ENCODE measurements at places on chromosomes 3 and 15.

DNA sequence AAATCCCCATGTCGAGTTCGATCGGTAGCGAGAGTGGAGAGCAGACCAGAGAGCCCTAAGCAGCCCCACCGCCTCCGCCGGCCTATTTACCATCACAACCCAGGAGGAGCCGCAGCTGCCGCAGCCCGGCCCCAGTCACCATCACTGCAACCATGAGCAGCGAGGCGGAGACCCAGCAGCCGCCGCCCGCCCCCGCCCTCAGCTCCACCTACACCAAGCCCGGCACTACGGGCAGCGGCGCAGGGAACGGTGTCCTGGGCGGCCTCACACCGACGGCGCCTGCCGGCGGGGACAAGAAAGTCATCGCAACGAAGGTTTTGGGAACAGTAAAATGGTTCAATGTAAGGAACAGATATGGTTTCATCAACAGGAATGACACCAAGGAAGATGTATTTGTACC lies 89.5 kb upstream of the TPM1 start:
- DNase-seq: no peak

DNA sequence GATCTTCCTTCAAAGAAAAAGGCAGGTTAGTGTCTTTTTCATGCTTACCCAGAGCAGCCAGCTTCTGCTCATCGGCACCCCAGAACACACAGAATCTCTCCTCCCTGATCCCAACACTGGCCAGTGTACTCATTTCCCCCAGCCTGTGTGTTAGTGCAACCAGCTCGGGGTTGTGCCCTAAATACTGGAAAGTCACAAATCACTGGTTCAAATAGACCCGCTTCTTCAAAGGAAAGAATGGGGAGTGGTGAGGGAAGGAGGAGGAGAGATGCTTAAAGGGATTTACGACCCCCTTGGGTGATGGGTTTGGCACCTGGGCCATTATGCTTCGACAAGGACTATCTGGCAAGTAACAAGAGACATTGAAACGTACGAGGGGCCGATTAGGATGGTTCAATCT lies 114.0 kb downstream of the FOXB1 start:
- DNase-seq: no peak

- no peak for DNase-seq
Measured at GRCh38 chr3:57658536-57658935, 34.3 kb downstream of the DENND6A start.

DNA sequence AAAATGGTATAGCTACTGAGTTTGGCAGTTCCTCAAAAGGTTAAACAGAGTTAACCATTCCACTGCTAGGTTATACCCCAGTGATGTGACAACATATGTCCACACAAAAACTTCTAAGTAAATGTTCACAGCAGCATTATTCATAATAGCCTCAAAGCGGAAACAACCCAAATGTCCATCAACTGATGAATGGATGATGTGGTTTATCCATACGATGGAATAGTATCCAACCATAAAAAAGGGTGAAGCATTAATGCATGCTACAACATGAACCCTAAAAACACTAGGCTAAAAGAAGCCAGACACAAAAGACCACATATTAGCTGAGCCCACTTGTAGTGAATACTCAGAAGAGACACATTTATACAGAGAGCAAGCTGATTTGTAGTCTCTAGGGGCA lies 9.0 kb downstream of the XXYLT1 start:
- no peak for DNase-seq

DNA sequence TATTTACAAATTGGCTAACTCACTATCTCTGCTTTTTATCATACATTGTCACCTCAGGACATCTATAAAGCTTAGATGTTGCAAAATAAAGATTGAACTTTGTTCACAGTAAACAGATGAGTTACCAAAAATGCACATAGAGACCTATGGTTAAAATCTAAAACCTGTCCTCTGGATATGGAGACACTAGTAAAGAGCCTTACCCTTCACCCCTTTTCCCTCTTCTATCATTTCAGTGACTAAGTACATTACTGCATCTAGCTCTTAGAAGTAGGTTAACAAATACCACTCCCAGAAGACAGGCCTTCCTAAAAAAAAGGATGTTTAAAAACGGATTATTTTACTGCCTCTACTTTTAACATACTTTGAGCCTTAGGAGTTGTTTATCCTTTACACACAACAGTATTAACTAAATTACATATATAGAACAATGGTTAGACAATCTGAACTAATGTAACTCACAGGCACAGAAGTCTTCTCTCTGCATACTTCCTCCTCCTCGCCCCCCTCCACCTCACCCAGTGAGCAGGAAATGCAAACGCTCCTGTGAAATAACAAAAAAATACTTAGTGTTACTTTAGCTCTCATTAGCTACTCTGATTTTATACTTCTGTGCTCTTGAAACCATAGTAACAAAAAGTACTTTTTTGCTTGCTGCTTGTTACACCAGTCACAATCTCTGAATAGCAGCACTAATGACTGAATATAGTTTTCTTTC lies 23.3 kb downstream of the IREB2 start:
- DNase-seq: no peak

- no peak for DNase-seq
Measured at GRCh38 chr15:71049706-71050422, 65.4 kb upstream of the THSD4 start.

- DNase-seq: no peak
Measured at GRCh38 chr15:41511899-41512369, 1.7 kb downstream of the LTK start.

GRCh38 chr3:21621181-21621651 lies 129.8 kb downstream of the ZNF385D start:
- no peak for DNase-seq

DNA sequence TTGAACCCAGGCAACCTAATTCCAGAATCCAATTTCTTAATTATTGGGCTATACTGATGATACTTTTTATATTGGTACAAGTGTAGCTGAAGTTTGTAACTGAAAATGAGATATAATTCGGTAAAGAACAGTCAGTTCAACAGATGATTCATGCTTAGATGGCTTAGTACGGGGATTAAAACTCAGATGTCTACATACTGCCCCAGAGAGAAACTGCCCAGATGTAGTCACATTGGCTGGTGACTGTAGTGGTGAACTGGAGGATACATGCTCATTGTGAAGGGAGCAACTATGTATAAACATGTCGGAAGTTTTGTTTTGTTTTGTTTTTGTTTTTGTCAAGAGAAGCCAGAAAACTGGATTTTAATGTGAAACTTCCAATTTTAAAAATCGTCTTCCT lies 179.6 kb downstream of the ADAMTSL3 start:
- DNase-seq: no peak

GRCh38 chr3:176906046-176906905 lies 291.0 kb downstream of the TBL1XR1 start:
- no peak for DNase-seq

- no peak for DNase-seq
Measured at GRCh38 chr15:37550360-37551024, 383.9 kb upstream of the TMCO5A start.

- no peak for DNase-seq
Measured at GRCh38 chr3:13570391-13571194, 21.7 kb downstream of the FBLN2 start.

DNA sequence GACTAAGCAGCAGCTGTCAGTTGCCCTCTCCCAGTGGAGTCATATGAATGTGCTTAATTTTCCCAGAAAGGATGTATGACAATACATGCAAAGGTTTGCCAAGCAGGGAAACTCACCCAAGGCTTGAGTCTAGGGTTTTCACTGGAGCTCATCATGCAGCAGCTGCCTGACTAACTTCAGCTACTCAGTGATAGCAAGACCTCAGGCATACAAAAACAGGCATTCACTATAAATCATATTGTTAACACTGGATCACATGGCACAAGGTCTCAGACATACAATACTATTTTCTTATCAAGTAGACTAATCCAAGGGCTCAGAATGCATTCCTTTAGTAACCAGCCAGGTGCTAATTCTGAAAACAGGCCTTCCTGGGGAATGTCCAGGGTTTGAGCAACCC lies 85.0 kb upstream of the STAC start:
- DNase-seq: no peak

GRCh38 chr15:90286678-90287077 lies 21.2 kb downstream of the NGRN start:
- DNase-seq: no peak

GRCh38 chr15:58110999-58111717 lies 27.0 kb upstream of the AQP9 start:
- DNase-seq: no peak

- DNase-seq: no peak
Measured at GRCh38 chr3:98650971-98651779, 57.8 kb upstream of the CPOX start.

DNA sequence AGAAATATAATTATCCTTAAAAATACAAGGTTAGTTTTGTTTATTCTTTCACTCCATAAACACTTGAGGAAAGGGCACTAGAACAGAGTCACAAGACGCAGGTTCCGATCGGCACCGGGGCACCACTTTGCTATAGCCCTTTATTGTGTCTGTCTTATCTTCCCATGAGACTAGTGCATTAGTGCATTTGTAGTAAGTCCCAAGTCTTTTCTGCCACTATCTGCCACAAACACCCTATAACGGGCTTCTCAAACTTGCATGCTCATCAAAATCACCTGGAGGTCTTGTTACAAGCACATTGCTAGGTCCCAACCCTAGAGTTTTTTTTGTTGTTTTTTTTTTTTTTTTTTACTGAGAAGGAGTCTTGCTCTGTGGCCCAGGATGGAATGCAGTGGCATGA lies 213.1 kb downstream of the FOXP1 start:
- no peak for DNase-seq

GRCh38 chr15:58495891-58496408 lies 64.2 kb downstream of the LIPC start:
- DNase-seq: no peak

- DNase-seq: peak; percentile 90
Measured at GRCh38 chr3:81760924-81761903, at the start of gene GBE1. GBE1 (minus strand) TSS chr3:81761645; CDS start chr3:81761517, 128 bp downstream.

- no peak for DNase-seq
Measured at GRCh38 chr3:40623567-40623966, 98.8 kb downstream of the ZNF621 start.

DNA sequence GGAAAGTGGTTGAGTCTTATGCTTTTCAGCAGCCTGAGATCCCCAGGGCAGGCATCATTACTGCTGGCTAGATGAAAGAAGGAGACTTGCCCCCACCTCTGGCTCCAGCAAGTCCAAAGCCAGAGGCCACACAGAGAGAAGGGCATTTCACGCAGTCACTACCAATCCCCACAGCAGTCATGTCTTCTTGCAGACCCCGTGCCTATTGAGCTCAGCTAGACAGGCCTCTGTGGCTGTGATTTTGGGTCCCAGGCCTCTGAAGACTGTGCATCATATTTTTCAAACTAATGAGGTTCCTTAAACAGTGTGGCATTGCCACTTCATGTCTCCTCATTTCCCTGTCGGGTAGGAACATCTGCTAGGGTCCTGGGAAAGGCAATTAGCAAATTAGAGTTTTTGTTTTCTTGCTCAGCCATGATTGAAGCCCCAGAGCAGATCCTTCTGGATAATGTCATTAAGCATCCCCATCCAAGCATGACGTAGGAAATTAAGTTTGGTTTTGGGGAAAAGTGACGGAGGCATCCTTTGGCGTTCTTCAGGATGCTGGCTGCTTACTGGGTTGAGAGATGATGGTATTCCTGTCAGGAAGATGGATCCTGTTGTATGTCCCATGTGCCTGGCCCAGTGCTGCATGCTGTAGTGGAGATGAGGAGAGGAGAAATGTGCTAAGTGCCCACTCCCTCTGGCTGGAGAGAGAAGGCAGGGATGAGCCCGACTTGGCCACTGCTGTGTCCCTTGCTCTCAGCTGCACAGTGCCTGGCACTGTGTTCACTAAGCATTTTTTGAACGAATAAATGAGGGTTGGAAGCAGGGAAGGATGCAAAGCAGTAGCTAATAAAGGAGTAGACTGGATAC lies 7.0 kb downstream of the SPSB4 start:
- DNase-seq: no peak

GRCh38 chr15:91752081-91752785 lies 101.3 kb upstream of the SLCO3A1 start:
- DNase-seq: peak; percentile 77

DNA sequence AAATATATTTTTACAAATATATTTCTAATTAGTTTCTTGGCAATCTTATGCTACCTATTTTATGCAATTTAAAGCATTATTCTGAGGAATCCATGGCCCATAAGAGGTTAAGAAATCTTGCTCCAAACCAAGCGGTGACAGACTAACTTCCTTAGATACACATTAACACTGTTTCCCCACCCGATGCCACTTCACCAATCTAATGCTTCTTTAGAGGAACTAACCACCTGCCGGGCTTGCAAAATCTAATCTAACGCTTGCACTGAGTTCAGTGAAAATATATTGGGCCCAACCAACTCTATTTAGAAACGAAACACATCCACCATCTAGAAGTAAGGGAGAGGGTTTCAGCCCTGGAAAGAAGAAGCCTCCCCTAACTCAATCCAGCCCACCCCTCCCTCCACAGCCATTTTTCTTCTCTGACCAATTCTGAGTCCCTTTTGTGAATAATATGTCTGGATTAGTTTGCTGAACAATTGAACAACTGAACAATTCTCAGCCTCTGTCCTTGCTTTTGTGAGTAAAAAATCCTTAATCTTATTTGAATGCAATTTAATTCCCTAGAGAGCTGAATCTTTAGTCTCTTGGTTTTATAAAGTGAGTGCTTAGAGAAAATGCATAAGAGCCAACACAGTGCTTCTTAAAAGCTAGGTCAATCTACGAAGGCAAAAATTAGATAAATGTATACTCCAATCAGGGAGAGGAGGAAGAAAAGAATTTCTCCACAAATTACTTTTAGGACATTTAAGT lies 150.4 kb upstream of the ADAMTS9 start:
- no peak for DNase-seq

- DNase-seq: no peak
Measured at GRCh38 chr3:174949523-174949922, 90.4 kb downstream of the NAALADL2 start.

GRCh38 chr3:3240986-3241385 lies 61.5 kb upstream of the CRBN start:
- DNase-seq: no peak

- DNase-seq: no peak
Measured at GRCh38 chr3:14522129-14522691, 17.9 kb downstream of the GRIP2 start.

DNA sequence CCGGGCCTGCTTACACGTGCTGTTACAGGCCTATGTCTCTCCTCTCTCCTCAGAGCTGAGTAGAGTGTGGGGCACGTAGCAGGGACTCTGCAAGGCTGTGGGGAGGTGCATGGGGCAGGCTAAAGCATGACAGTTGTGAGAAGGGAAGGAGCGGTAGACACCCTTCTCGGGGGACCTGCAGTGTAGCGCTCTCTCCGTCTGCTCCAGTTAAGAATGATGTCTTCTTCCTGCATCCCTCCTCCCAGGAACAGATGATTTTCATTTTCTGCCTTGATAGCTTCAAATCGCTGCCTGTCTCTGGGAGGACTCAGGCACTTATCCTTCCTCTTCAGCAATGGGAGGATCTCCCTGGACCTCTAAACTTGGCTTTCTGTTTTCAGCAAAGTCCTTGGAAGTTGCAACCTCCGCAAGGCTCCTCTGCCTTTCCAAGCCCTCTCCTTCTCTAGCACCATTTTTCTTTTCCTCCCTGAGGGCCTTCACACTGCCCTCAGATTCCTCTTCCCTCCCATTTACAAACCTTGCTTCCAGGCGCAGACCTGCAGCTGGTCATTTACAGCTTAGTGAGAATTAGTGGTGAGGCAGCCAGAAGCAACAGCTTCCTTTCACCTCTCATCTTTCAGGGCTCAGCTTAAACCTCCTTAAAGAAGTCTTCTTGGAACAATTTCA lies 23.4 kb upstream of the TLE3 start:
- no peak for DNase-seq
